ENCODE measurements at places on chromosomes 7 and 10. TPM values are rescaled to one million over a fixed set of nuclear protein-coding genes. Genes with fewer than 3 reads are reported as not detected.

Gene KCND2
- polyA plus RNA-seq = 0.08 TPM

Gene NKX6-2
- polyA plus RNA-seq = not detected

Gene PLAC9
- polyA plus RNA-seq = 8.5 TPM

Gene PDE6C
- not detected for polyA plus RNA-seq

Gene TUBAL3
- polyA plus RNA-seq = 0.23 TPM

Gene ARMH3
- polyA plus RNA-seq = 38.7 TPM

Gene NPSR1
- polyA plus RNA-seq = not detected

Gene SMKR1
- polyA plus RNA-seq = 0.25 TPM

Gene DOCK4
- 3.9 TPM for polyA plus RNA-seq

Gene ITIH2
- not detected for polyA plus RNA-seq

Gene TRIM74
- polyA plus RNA-seq = 0.07 TPM

Gene TCERG1L
- not detected for polyA plus RNA-seq

Gene RELN
- polyA plus RNA-seq = 0.44 TPM

Gene SCIN
- not detected for polyA plus RNA-seq

Gene TMEM236
- 0.42 TPM for polyA plus RNA-seq

Gene ASB10
- 22.5 TPM for polyA plus RNA-seq

Gene CPEB3
- polyA plus RNA-seq = 9.8 TPM

Gene GLRX3
- polyA plus RNA-seq = 188 TPM

Gene CREB5
- 16.6 TPM for polyA plus RNA-seq

Gene IFIT1B
- not detected for polyA plus RNA-seq

Gene TRIM73
- 0.13 TPM for polyA plus RNA-seq

Gene LRMDA
- polyA plus RNA-seq = 2.9 TPM

Gene GIMAP2
- polyA plus RNA-seq = 2.3 TPM

Gene GLI3
- polyA plus RNA-seq = 0.24 TPM

Gene TASOR2
- 24.9 TPM for polyA plus RNA-seq

Gene ZNF239
- 8.3 TPM for polyA plus RNA-seq

Gene PDCD11
- 34.0 TPM for polyA plus RNA-seq

Gene RSPH10B
- 0.60 TPM for polyA plus RNA-seq

Gene SYPL1
- 66.3 TPM for polyA plus RNA-seq

Gene AKR1C8
- polyA plus RNA-seq = not detected

Gene RASA4B
- 116 TPM for polyA plus RNA-seq

Gene NRP1
- polyA plus RNA-seq = 10.9 TPM

Gene FGFR2
- polyA plus RNA-seq = 0.20 TPM

Gene IGF2BP3
- polyA plus RNA-seq = 0.03 TPM

Gene ANXA8
- polyA plus RNA-seq = 0.08 TPM

Gene CAV2
- polyA plus RNA-seq = 10.9 TPM

Gene SPDYE16
- polyA plus RNA-seq = 0.13 TPM

Gene CYP2C19
- polyA plus RNA-seq = not detected

Gene NEBL
- polyA plus RNA-seq = 0.35 TPM

Gene C10orf67
- polyA plus RNA-seq = 0.01 TPM

Gene NIPSNAP2
- 119 TPM for polyA plus RNA-seq

Gene LRIT1
- not detected for polyA plus RNA-seq

Gene CHCHD3
- polyA plus RNA-seq = 206 TPM

Gene PAXIP1
- 7.1 TPM for polyA plus RNA-seq

Gene ICA1
- 1.6 TPM for polyA plus RNA-seq

Gene NKX1-2
- polyA plus RNA-seq = not detected

Gene FAM25A
- polyA plus RNA-seq = not detected

Gene UCMA
- not detected for polyA plus RNA-seq

Gene NUPR2
- not detected for polyA plus RNA-seq

Gene PODXL
- polyA plus RNA-seq = 13.3 TPM

Gene PALD1
- polyA plus RNA-seq = 2.4 TPM

Gene SAMD8
- 21.3 TPM for polyA plus RNA-seq

Gene CLRN3
- not detected for polyA plus RNA-seq

Gene SLC26A4
- 0.22 TPM for polyA plus RNA-seq

Gene EVX1
- polyA plus RNA-seq = not detected

Gene CCDC6
- polyA plus RNA-seq = 11.3 TPM

Gene SFXN2
- 1.7 TPM for polyA plus RNA-seq
